ENCODE measurements at places on chromosomes 1 and 21.

DNA sequence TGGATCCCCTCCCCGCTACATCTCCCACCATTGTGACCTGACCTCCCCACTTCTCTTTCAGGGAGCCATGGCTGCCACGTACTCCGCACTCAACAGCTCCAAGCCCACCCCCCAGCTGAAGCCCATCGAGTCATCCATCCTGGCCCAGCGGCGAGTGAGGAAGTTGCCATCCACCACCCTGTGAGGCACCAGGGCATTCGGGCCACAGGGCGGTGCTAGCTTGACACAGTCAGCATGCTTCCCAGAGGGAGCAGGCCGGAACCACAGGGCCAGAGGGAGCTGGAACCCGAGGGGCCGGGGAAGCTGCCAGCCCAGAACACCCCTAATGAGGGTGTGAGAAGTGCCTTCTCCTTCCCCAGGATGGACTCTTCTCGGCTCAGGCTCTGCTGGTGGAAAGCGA is 44.5 kb downstream of the RPS6KA1 start:
- no peak for DNase-seq

- no peak for DNase-seq
Observed at GRCh38 chr1:151324390-151324930, 2.8 kb downstream of the PI4KB start.

- peak; percentile 30 for DNase-seq
Observed at GRCh38 chr1:28915031-28915895, 894 bp downstream of the EPB41 start.

GRCh38 chr1:1989102-1989542 is 14.5 kb downstream of the CFAP74 start:
- no peak for DNase-seq

GRCh38 chr21:42532466-42533181 is 19.0 kb downstream of the SLC37A1 start:
- DNase-seq, result no peak

- DNase-seq, result no peak
Observed at GRCh38 chr1:23527366-23527765, 3.7 kb downstream of the E2F2 start.

DNA sequence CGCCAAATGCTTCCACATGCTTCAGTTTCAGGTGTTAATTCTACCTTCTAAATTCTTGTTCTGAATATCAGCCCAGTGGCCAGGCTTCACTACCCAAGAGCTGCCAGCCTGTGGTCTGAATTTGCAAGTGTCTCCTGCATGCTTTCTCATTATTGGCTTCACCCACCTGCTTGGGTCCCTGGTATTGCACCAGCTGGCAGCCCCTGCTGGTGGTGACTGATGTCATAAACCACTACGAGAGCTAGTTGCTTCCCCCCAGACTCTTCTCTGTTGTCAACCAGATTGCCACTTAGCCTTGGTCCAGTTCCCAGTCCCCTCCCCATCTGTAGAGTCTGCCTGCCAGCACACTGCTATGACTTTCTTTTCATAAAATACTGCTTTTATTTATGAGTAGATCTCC is 197.7 kb upstream of the DUSP10 start:
- no peak for DNase-seq

DNA sequence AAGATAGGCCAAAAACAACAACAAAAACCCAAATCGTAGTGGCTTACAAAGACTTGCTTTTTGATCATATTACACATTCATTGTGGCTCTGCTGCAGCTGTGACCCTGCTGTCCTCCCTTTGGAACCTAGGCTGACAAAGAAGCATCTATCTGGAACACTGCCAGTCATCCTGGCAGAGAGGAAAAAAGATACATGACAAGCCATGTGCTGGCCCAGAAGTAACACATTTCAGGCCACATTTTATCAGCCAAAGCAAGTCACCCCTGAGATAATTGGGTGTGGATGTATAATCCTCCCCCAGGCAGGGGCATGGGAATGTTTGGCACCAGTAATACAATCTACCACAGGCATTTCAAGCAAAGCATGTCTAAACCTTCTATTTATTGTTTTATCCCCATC is 37.2 kb upstream of the AGO1 start:
- no peak for DNase-seq

GRCh38 chr1:29621826-29622435 is 385.6 kb downstream of the PTPRU start:
- no peak for DNase-seq

DNA sequence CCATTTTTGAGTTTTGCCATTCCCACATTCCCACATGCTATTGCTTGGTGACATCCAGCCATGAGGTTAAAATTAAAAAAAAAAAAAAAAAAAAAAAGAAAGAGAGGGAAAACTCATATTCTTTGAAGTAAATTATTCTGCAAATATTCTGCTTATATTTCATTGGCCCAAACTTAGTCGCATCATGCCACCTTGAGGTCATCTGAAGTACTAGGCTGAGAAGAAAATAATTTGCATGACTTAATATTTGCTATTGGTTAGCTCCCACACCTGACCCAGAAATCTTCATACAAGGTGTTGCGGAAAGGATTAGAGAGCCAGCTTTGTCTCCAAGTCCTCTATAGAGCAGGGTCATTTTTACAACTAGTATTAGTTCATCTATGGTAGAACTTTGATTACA is 2206.0 kb downstream of the MRPL39 start:
- no peak for DNase-seq

DNA sequence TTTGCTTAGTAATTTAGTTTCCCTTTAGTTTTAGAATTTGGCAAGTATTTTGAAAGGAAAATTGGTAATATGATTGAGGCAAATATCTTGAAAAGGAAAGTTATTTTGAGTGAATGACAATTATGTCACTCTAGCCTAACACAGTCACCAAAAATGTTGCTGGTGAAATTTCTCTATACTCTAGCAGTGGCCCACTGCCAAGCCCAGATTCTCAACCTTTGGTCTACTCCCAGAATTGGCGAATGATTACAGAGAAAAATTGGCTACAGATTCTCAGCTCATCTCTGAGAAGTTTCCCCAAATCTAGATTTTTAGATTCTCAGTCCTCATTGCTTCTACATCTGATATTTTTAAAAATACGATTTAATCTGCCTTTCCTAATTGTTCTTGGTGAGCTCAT is 84.9 kb downstream of the PIGK start:
- no peak for DNase-seq

DNA sequence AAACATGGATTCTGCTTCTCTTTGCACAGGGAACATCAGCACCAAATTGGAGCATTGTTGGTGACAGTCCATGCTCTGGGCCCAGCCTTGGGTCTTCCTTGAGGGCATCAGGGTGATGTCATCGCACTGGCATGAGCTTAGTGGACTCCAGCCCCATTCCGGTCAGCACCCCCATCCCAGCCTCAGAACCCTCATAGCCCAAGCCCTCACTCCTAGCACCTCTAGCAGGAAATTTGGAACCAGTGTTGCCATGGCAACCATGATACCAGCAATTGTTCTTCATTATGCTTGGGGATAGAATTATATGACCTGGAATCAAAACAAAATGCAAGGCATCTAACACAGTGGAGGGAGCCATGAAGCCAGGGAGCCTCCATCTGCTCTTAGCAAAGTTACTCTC is 83.1 kb downstream of the VWA5B1 start:
- no peak for DNase-seq

- DNase-seq, result no peak
Observed at GRCh38 chr1:66533804-66534740, at the start of gene SGIP1. SGIP1 (plus strand) TSS chr1:66534153; CDS start chr1:66534359, 206 bp downstream.

GRCh38 chr1:9239622-9240401 is 5.2 kb downstream of the H6PD start:
- no peak for DNase-seq

GRCh38 chr1:183039985-183040447 is 16.8 kb downstream of the LAMC1 start:
- DNase-seq, result no peak
